Karpas-422 (cell line): ENCODE measurements at places on chromosomes 12 and 14.

DNA sequence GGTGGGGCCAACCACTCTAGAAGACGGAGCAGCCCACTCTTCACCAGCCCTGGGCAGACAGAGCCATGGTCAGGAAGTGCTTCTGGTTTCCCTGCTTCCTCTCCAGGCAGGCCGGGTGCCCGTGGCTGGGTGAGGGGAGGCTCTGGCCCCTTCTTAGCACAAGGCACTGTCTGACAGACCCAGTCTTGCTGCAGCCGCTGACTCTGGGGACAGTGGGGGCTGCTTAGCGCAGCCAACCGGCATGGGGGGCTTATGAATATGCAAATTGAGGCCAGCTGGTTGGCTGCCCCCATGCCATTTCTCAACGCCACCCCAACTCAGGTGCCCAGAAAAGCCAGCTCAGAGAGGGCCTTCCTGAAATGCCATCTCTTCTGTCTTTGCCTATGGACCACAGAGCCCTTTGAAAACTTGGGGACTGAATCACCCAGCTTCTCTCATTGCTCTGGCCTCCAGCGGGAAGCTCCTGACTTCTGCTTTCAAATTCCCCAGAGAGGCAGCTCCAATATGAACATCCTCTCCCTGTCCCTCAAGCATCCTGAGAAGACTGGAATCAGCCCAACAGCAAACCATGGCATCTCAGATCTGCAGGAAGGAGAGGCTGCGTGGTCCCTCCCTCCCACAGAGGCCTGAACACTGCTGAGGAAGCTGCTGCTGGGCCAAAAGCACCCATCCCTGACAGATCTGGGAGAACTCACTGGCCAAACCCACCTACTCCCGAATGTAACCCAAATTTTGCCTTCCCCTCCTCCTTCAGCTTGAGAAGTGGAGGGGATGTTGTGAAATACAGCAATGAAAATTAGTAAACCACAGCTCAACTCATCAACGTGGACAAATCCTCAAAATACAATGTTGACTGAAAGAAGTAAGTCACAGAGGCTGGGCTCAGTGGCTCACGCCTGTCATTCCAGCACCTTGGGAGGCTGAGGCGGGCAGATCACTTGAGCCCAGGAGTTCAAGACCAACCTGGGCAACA, at the start of gene PROX2:
PROX2 (minus strand) TSS at position 205 of the 973 bp plus-strand sequence. CDS start 12,311 bp downstream, outside the sequence.
- DNase-seq, result peak; percentile 92

DNA sequence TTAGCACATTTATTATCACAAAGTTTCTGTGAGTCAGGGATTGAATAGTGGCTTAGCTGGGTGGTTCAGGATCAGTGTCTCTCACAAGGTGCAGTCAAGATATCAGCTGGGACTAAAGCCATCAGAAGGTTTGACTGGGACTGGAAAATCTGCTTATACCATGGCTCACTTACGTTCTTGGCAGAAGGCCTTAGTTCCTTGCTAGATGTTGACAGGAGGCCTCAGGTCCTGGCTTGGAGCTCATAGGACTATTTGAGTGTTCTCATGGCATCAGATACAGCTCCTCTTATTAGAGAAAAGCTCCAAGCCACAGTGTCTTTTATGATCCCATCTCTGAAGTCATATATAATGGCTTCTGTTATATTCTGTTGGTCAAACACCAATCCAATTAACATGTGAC, 127.3 kb downstream of the SLC6A15 start:
- no peak for DNase-seq

- DNase-seq, result no peak
Measured at GRCh38 chr14:28765169-28765830, 1.3 kb upstream of the FOXG1 start.

GRCh38 chr14:54742492-54743350, 159.9 kb downstream of the GCH1 start:
- no peak for DNase-seq

DNA sequence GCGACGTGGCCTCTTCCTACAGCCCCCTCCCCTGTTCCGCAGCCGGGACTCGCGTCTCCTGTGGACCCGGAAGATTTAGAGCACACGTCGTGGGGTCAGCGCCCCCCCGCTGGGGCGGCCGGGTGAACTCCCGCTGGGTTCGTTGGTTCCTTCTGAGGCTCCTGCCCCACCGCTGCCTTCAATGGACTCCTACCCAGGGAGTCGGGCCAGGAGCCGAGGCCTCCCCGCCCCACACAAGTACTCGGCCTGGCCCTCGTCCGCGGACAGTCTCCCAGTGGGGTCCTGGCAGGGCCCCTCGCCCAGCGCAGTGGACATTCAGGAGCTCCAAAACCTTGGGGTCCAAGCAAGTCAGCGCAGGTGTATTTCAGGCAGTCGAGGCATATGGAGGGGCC, 1.2 kb downstream of the MMP17 start:
- no peak for DNase-seq

DNA sequence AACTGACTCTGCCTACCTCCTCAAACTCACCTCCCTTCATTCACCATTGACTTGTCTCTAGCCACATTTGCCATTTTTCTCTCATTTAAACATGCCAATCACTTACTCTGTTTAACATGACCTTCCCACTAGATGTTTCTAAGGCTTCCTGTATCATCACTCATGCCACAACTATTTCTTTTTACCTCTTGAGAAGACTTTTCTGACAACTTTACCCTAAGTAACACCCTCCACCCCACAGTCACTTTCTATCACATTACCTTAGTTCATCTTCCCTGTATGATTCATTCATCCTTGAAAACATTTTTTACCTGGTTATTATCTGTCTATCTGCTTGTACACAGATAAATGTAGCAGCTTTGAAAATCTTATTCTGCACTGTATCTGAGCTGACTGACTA, 19.4 kb downstream of the PLCZ1 start:
- no peak for DNase-seq

DNA sequence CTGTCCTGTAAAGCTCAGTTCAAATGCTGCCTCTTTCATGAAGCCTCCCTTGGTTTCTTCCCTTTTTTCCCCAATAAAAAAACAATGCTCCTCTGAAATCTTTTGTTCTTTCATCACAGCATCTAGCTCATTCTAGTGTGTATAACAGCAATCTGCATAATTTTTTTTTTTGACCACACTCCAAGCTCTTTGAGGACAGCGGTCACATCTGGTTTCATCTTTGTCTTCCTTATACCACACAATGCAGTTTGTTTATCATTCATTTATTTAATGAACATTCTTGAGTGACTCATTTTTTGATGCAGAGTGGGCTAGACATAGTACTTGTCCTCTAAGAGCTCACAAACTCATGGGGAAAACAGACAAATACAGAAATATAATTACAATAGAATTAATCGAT, 7.3 kb downstream of the GNG2 start:
- no peak for DNase-seq

DNA sequence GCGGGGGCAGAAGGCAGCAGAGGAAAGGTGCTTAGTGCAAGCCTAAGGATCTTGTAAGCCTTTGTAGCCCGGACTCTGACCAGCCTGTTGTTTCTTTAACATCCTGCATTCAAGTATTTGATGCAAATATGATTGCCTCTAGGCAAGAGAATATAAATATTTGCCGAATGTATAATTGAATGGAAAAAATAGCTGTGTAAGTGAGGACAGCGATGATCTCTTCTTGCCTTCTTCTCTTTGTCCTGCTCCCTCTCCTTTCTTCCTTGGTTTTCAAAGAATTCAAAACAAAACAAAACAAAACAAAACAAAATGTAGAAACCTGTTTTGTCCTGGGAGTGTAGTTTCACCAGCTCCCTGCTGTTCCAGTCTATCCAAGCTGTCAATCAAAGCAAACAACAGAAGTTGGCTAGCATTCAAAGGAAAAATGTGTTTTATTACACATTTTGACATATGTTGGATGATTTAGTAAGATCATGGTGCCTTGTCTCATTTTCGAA, 74.9 kb upstream of the CPM start:
- DNase-seq, result no peak

DNA sequence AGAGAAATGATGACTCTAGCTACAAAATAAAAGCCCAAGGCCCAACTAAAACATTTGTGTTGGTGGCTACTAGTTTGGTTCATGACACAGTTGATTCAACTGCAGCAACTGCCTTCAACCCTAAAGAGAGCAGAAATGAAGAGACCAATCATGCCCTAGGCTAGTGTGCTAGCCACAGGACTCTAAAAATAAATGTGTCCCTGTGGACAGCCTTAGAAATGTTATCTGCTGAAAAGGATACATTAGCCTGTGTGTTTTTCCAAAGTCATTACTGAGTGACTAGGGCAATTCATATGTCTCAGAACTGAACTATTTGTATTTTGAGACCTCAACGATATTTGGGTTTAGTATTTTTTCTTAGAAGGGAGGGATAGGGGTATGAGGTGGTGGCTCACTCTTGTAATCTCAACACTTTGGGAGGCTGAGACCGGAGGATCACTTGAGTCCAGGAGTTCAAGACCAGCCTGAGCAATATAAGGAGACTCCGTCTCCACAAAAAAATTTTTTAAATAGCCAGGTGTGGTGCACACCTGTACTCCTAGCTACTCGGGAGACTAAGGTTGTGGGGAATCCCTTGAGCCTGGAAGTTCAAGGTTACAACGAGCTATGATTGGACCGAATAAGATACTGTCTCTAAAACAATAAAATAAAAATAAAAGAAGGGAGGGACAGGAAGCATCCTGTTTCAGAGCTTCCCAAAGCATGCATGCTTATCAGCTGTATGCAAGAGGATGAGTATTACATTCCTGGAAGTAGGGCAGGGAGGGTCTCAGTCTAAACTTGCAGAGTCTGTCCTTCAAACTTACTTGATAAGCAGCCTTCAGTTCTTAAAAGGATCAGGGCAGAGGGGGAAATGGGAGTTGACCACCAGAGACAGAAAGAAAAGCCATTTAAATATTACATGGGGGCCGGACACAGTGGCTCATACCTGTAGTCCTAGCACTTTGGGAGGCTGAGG, 29.6 kb upstream of the NAP1L1 start:
- DNase-seq, result no peak

DNA sequence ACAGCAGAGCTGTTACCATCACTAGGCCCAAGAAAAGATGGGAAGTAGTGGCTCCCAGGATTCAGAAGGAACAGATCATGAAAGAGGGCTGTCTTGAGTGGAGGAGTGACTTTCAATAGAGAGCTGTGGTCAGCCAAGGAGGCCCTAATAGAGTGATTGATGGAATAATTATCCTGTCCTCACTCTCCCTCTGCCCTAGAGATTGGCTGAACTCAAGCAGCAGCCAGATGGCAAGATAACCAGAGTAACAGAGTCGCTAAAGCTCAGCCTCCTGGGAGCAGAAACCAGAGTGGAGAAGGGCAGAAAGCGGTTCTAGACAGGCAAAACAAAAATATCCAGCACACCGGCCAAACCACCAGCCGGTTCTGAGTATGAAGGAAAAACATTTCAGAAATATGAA, 23.1 kb downstream of the GMFB start:
- no peak for DNase-seq

DNA sequence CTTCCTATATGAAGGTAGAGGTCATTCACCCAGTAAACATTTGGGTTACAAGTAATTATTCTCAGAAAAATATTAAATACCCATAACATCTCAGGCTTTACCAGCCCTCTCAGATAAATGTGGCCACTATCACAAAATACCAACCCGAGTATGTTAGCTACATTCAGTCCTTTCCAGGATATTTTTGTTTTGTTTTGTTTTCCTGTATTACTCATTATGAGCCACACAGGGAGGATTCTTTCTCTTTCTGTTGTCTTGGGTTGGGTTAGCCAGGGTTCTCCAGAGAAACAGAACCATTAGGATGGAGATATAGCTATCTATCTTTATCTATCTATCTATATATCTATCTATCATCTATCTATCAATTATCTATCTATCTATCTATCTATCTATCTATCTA, 947.6 kb upstream of the MDGA2 start:
- no peak for DNase-seq

DNA sequence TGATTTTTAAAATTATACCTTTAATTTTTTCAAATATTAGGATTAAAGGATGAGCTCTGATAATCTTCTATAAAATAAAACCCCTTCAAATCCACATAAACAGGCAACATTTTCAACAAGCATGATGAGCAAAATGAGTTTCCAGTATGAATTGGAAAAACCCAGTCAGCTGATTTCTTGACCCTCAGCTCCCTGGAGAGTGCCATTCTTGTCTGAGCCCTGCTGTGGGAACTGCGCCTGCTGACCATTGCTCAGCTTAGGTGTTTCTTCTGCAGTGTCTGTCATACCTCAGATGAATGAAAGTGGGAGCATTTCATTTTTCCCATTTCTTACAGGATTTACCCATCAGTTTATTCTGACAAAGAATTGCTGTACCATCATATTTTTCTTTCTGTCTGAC, 27.6 kb downstream of the MAPKAPK5 start:
- no peak for DNase-seq

DNA sequence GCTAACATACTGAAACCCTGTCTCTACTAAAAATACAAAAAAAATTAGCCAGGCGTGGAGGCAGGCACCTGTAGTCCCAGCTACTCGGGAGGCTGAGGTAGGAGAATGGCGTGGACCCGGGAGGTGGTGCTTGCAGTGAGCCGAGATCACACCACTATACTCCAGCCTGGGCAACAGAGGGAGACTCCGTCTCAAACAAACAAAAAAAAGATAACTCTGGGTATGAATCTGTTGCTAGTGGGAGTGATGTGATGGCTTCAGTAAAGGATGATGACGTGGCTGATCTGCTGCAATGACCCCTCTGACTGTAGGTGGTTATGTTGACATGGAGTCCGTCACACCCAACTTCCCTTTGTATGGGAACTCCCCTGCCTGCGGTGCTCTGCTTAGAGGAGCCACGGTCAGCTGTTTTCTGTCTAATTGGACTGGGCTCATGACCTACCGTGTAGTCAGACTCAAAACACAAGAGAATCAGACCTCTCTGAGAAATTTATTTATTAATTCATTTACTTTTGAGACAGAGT, 59.1 kb upstream of the MED13L start:
- peak; percentile 44 for DNase-seq

GRCh38 chr12:88856201-88856600, 275.9 kb upstream of the KITLG start:
- DNase-seq, result no peak

- no peak for DNase-seq
Measured at GRCh38 chr12:67981287-67982162, 7.7 kb upstream of the IFNG-AS1 start.

DNA sequence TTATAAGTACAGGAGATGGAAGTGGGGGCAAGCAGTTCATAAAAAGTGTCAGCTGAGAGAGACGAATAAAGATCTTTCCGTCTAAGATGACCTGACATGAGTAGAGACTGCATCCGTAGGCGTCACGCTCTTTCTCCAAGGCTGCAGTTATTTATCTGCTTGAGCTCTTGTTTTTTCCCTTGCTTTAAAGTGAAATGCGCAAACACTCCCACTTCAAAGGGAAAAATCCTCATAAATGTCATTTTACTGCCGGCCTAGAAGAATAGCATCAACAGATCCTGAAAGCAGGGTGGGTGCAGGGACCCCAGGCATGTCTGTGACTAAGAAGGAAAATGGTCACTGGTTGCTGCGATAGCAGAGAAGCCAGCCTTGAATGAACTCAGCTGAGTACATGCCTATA, 647.4 kb downstream of the MED13L start:
- no peak for DNase-seq

- no peak for DNase-seq
Measured at GRCh38 chr12:4954621-4955354, 45.1 kb downstream of the KCNA1 start.

- no peak for DNase-seq
Measured at GRCh38 chr12:92337128-92337527, 191.5 kb upstream of the BTG1 start.

GRCh38 chr14:101073598-101073965, 170.1 kb upstream of the RTL1 start:
- DNase-seq, result no peak

GRCh38 chr12:132066345-132066685, 77.8 kb downstream of the DDX51 start:
- DNase-seq, result peak; percentile 56

GRCh38 chr12:6549684-6550151, 6.1 kb downstream of the IFFO1 start:
- DNase-seq, result no peak

GRCh38 chr12:74980510-74980909, 229.1 kb downstream of the KCNC2 start:
- no peak for DNase-seq
